Fibroblast of mammary gland (primary cell): ENCODE measurements at places on chromosomes 5 and 9.

GRCh38 chr5:4722886-4723285, 417.2 kb upstream of the ADAMTS16 start:
- no peak for DNase-seq

- no peak for DNase-seq
Observed at GRCh38 chr9:77563174-77563573, 84.9 kb downstream of the GNA14 start.

DNA sequence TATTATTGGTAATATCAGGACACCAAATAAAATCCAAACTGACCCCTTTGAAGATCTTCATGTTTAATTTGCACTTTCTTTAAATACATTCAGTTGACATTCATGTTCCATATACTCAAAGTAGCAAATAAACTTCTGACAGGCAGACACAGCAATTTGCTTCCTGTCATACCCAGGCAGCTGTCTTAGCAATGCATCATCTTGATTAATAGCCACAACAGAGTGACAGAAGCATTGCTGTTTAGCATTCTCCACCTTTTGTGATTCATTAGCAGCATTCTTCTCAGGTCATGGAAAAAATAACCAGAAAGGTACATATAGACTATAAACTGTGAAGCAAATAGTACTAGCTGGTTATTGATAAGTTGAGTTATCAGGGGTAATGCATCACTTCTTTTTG, 366.8 kb downstream of the CYLC2 start:
- DNase-seq: no peak

DNA sequence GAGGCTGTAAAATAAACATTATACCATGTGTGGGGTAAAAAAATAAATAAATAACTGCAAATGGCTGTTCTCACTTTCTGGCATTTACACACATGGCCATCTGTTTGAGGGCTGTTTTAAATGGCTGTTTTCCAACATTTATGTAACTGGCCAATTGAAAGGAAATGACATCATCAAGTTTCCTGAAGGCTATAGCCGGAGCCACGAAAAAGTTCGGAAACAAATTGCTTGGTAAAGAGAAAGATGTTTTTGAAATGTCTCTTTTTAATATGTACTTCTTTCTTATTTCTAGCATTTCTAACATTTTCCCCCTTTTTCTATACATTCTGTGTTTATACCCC, 95.4 kb upstream of the DAB2 start:
- peak; percentile 92 for DNase-seq

GRCh38 chr9:116451500-116452115, 235.5 kb upstream of the TRIM32 start:
- no peak for DNase-seq

- DNase-seq: no peak
Observed at GRCh38 chr9:135335691-135336181, 143.8 kb upstream of the PPP1R26 start.

DNA sequence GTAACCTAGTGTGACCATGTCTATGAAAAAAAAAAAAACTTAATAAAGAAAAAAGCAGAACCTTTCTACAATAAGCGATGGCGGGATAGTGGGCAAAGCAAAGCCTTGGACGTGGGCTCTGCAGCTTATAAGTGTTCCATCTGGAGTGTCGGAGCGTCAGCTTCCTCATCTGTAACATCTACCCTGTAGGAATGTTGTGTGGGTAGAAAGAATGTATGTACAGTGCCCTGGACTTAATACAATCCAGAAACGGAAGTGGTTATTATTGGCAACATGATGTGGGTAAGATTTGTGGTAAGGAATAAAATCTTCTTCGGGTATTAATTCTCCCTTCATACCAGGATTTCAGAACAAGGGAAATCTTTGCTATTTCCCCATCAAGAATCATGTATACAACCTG, 66.5 kb downstream of the SEMA5A start:
- DNase-seq: peak; percentile 64

GRCh38 chr5:172637110-172637580, 3.9 kb upstream of the NEURL1B start:
- no peak for DNase-seq

GRCh38 chr9:106146066-106146840, 451.9 kb downstream of the TMEM38B start:
- DNase-seq: no peak

GRCh38 chr5:16812448-16812847, 123.6 kb downstream of the MYO10 start:
- no peak for DNase-seq
